Hepatic stellate cell (primary cell): ENCODE measurements at places on chromosomes 4 and X.

- no peak for DNase-seq
These were observed 15.8 kb downstream of the WDR1 start for GRCh38 chr4:10100734-10101216.

DNA sequence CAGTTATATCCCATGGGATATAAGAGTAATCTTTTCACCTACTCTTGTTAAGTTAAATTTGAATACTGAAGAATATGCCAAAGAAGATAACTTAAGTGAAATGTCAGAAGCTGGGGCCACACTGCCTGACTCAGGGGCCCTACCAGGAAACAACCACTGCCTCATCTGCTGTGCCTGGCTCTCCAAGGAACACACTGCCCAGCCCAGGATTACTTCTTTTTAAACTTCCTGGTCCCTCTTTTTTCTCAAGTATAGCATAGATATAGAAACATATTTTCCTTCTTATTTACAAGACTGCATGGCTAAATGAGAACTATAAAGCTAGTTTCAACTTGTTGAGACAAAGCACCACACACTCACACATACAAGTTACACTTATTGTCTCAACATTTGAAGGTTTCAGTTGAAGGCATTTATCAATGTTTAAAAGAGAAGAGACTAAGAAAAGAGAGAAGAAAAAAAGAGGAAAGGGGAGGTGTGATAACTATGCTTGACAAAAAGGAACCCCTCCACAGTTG lies 45.2 kb downstream of the MAML3 start:
- no peak for DNase-seq

- DNase-seq: no peak
These were observed 740.9 kb downstream of the ARAP2 start for GRCh38 chr4:35503435-35503834.

GRCh38 chr4:78689261-78689660 lies 86.9 kb upstream of the BMP2K start:
- no peak for DNase-seq

- DNase-seq: peak; percentile 44
These were observed 855 bp downstream of the KLF3 start for GRCh38 chr4:38664706-38665401.
